ENCODE measurements at places on chromosomes 1 and 21.

DNA sequence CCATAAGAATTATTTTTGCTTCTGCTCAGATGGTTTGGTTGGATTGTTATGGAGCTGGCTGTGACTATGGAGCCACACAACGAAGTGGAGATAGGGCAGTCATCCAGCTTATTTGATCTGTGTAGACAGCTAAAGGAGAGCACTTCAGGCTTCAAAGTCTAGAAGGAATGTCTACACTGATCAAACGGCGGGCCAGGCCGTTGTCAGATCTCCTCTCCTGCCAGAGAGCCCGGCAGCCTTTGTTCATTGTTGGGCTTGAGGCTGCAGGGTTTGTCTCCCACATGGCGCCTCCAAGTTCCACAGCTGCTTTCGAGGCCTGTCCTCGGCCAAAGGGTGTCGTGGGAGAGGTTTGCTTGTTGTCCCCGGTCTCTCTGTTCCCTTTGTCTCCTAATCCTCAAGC is 2.8 kb upstream of the STMN1 start:
- DNase-seq, result no peak

DNA sequence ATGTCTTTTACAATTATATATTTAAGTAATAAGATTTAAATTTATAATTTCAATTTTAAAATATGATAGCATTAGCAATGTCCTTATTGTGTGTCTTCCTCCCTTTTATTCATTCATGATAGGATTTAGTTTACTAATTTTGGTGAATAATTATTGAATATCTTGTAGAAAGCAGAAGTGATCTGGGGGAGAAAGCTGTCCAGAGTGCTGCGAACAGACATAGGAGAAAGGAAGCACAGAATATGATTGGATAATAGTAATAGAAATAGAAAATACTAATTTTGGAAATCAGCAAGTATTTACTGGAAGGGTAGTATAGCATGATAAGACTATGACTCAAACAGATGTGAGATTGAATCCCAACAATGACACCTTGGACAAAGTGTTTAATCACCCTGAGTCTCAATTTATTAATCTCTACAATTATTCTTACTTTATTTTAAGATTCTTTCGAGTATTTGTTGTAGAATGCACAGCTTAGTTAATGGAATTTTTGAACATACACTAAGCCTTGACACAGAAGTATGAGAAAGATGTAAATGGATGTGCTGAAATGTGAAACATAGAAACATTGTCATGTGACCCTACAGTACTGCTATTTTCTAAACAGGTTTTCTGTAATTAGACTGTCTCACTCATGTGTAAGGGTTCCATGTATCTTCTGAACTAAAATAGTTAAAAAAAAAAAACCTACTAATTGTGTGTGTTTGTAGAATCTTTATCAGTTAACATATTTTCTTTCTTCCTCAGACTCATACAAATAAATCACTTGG is 7.9 kb downstream of the SH3GLB1 start:
- no peak for DNase-seq

- DNase-seq, result no peak
These were observed 639 bp upstream of the DNAJB4 start for GRCh38 chr1:78003882-78004718.

GRCh38 chr1:205291596-205291995 is 29.9 kb downstream of the NUAK2 start:
- DNase-seq, result no peak

DNA sequence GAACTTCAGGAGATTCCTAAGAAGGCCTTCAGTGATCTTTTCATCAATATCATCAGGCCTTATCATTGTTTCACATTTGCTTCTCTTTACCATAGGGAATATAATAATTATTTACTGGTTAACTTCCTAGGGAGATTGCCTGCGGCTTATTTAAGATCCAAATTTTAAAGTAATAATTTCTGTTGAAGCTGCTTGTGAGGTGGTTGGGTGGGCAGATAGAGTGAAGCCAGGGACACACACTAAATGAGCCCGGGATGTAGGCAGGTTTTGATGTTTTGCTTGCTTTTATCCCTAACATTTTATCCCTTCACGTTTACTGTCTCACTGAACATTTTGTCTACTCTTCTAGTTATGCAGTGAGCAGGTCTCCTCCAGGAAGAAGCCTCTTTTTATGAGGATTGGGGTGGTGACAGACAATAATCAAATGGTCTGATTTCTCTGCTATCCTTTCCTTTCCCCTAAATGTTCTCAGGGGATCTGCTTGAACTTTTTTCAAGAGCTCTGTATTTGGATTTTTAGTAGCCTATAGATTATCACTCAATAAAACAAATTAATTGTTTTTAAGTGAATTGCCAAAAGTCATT is 164.7 kb downstream of the RUNX1 start:
- no peak for DNase-seq

DNA sequence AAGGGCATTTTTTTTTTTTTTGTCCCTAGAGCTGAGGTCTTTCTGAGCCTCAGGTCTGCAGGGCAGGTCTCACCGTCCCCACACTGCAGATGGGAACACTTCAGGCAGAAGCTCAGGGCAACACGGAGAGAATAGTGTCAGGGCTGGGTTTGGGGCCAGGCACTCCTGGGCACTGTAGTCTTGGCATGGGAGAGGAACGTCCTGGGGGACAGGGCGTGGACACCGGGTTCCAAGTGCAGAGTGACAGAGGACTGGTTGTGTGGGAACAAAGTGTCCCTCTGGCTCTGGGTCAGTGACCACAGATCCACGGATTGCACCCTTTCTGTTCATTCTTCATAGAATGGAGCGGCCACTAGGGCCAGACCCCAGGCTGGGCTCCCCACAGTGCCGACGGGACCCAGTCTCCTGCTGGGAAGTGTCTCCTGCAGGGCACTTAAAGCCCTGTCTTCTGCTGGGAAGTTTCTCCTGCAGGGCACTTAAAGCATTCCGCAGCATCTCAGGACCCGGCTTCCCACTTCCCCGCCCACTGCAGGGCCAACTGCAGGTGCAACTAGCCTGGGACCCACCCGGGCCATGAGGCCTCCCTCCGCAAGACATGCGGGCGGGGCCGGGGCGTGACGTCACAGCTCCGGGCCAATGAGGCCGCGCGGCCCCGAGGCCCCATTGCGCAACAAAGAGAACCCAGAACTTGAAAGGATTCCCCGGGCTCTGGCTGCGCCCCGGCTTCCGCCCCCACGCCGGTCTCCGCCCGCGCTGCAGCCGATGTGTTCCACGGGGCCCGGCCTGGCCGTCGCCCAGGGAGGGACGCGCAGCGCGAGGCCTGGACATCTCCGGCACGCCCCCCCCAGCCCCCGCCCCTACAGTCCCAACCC is 1.2 kb downstream of the GPR153 start:
- DNase-seq, result peak; percentile 84

GRCh38 chr1:183804387-183804786 is 533 bp upstream of the RGL1 start:
- no peak for DNase-seq

GRCh38 chr1:38804062-38804886 is 55.3 kb downstream of the RRAGC start:
- no peak for DNase-seq

GRCh38 chr1:108043707-108044106 is 78.7 kb upstream of the VAV3 start:
- DNase-seq, result no peak

- no peak for DNase-seq
These were observed 444.8 kb downstream of the TTLL7 start for GRCh38 chr1:83554174-83554573.

DNA sequence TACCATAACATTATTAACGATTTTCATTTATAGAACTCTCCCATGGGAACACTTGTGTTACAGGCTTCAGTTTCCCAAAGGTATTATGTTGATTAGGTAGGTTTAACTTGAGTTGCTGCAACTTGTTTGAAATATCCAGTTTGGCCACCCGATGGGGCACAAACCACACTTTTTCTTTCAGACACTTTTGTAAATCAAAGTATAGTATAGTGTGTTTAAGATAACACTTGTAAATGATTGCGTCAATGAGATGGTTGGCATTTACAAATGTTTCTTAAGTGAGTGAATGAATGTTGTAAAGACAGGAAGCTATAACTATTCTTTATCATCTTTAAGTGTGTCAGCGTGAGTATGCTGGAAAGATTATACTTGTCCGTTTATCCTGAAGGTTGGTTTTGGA is 4.3 kb downstream of the XPR1 start:
- DNase-seq, result no peak

DNA sequence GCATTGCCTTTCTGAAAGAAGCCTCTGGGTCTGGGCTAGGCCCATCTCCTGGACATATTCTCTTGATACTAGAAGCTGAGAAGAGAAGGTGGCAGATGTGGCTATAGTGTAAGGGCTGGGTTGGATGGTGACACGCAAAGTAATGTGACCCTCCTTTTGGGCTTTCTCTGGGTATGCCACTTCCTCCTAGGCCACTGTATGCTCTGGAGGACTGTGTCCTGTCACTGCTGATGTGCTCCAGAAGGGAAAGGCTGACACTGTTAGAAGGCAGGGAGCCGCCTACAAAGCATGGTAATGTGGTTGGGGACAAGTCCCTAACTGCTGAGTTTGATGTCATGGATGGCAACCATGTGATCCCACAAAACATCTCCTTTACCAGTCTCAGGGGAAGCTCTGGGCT is 112.1 kb downstream of the BCAR3 start:
- DNase-seq, result no peak

DNA sequence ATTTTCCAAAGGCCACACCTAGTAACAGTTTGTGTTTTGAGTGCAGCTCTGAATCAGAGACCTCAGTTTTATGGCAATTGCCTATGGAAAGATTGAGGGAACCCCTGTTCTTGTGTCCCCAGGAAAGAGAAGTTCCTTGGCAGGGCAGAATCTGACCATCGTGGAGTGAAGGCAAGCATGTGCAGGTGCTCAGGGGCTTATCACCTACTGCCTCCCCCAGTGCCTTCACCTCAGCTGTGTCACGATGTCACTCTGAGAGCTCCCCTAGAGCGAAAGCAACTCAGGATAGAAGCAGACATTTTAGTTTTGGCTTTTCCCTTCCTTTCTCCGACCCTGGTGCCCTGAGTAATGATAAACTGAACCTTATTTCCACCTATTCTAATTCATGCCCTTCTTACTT is 1.8 kb upstream of the SPRR1A start:
- no peak for DNase-seq

DNA sequence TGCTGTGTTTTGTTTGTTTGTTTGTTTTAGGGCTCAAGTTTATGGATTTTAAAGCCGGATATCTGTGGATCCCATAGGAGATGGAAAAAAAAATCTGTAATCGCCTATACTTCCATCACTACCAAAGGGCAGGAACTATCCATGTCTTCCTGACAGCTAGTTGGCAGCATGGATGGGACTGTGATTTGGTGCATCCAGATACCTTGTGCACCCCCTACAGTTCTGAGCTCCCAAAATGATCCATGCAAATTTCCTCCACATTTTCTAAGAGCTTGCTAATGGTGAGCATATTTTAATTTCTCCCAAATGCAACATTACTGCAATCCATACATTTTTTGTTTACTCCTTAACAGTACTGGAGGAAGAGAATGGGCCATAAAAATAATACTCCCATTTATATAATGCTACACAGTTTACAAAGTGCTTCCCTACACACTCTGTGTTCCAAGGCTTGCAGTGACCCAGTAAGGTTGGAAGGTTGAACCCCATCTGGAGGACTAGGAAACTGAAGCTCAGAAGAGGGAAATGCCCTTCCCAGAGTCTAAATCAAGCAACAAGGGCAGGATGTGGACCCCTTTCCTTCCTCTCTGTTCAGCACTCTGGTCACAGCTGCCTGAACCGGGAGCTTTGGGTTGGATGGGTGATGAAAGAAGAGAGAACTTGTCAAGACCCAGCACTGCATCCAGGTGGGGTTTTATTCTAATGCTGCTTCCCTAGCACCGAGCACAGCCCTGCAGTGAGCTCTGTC is 48.0 kb downstream of the CAPN8 start:
- DNase-seq, result no peak

GRCh38 chr1:54384918-54385726 is 21.1 kb downstream of the SSBP3 start:
- no peak for DNase-seq

GRCh38 chr1:37704966-37705365 is 12.7 kb downstream of the CDCA8 start:
- no peak for DNase-seq

- no peak for DNase-seq
These were observed 31.1 kb downstream of the OTUD7B start for GRCh38 chr1:149979245-149979971.

GRCh38 chr21:15840406-15840805 is 110.6 kb downstream of the USP25 start:
- no peak for DNase-seq

GRCh38 chr1:24392982-24393650 is 20.5 kb downstream of the STPG1 start:
- DNase-seq, result no peak

GRCh38 chr1:241747992-241748391 is 95.9 kb downstream of the WDR64 start:
- DNase-seq, result no peak

GRCh38 chr1:172343240-172344160 is 77.0 kb upstream of the C1orf105 start:
- DNase-seq, result no peak

- DNase-seq, result no peak
These were observed 40.6 kb downstream of the MAPKAPK2 start for GRCh38 chr1:206725109-206725963.

GRCh38 chr1:174157157-174157806 is 2.0 kb upstream of the RABGAP1L start:
- DNase-seq, result no peak

DNA sequence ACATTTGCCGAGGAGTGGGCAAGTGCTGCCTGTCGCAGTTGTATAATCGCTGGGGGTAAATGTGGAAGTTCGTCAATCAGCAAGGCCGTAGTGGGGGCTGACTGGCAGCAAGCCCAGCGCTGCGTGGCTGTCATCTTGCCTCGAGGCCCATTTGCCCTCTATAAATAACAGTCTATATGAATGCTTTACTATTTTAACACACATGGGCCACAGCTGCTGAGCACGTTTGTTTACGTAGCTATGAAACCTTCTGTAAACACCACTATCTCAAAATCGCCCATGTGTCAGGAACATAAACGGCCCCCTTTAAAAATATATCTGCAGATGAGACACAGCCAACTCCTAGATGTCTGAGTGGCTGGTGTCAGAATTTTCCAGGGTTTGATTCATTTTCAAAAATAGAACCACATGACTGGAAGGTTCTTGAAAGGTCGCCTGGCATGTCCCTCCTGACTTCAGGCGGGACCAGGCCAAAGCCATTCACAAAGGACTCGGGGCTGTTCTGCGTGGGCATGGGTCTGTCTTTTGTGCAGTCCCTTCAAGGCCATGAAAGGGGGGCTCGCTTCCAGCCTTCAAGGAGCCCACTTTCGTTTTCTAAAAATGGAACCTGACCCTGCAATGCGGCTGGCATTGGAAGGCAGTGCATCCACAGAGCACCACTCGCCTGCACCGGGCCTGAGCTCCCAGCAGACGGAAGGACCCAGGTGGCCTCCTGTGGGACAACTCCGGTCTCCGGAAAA is 205.5 kb downstream of the KCNJ6 start:
- no peak for DNase-seq

GRCh38 chr1:173410133-173410793 is 66.9 kb upstream of the PRDX6 start:
- DNase-seq, result no peak

GRCh38 chr1:43947874-43948437 is 1.2 kb downstream of the IPO13 start:
- DNase-seq, result no peak

Measured in RWPE2 (cell line).